ENCODE measurements at places on chromosomes 1 and 21.
A peak's percentile ranks its signal among the peaks of the same experiment; 100 is the strongest.

DNA sequence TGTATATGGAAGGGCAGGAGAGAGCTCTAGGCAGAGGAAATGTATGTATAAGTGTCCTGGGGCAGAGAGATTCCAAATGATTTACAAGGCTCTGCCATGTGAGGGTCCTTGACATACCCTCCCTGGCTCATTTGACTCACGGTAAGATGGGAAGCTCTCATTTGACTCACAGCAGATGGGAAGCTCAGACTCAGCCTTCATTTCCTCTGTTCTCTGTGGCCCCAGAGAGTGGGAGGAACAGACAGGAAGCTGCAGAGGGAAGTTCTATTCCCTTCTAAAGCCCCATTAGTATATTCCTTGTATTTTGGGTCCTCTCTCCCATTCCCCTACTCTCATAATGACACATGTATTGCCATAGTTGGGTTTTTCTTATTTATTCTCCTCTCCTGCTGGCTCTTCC, 44.9 kb downstream of the FOXD2 start:
- no peak for DNase-seq

DNA sequence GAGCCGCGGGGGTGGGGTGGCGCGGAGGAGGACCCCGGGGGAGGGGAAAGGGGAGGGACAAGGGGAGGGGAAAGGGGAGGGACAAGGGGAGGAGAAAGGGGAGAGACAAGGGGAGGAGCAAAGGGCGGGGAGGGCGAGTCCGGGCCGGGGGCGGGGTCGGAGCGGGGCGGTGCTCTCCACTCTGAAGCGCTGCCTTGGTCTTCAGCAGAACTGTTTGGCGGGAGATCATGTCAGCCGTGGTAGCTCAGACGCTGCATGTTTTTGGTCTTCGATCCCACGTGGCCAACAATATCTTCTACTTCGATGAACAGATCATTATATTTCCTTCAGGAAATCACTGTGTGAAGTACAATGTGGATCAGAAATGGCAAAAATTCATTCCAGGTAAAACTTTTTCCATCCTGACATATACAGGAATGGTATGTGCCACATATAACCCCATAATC, 420 bp downstream of the CFAP57 start:
- peak; percentile 63 for DNase-seq

- DNase-seq, result no peak
These were observed 2.7 kb downstream of the SCCPDH start for GRCh38 chr1:246726881-246727280.

DNA sequence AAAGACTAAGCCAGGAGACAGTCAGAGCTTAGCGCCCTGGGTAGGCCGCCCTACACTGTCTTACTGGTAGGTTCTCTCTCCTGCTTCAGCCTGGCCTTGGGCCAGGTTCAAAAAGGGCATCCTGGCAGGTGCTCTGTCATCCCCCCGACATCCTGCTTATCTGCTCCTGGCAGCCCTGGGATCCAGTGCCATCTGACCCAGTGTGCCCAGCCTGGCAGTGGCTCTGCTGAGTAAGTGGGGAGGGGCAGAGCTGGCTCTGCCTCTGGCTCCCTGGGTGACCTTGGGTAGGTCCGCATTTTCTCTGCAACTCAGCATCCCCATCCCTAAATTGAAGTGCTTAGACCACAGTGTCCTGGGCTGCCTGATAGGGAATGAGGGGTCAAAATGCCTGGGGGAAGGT, 549.9 kb downstream of the PTPRU start:
- DNase-seq, result no peak

DNA sequence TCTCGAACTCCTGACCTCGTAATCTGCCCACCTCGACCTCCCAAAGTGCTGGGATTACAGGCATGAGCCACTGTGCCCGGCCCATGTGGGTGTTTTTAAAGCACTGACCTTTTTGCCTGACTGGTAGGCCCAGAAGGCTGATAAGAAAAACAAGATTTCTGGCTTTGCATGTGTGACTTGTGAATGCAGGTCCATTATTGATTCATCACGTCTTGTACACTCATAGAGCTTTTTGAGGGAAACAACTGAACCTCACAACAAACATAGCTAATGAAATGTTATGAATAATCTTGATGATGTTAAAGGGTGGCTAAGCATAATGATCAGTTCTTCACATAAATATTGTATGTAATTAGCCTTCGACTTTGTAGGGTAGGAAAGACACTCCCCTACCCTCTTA, 140.9 kb upstream of the UBE2U start:
- no peak for DNase-seq

DNA sequence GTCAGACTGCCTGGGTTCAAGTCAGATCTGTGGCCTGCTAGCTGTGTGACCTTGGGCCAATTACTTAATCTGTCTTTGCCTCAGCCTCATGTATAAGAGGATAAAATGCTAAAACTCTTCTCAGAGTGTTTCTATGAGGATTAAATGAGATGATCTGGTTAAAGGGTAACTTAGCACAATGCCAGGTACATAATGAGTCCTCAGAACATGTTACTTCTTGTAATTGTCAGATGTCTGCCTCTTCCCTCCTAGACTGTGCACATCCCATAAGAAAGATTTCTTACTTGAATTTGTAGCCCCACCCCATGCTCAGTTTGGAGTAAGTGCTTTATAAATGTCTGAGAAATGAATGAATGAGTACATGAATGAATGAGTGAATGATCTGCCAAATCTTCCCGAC, 34.6 kb upstream of the HIVEP3 start:
- DNase-seq, result no peak

DNA sequence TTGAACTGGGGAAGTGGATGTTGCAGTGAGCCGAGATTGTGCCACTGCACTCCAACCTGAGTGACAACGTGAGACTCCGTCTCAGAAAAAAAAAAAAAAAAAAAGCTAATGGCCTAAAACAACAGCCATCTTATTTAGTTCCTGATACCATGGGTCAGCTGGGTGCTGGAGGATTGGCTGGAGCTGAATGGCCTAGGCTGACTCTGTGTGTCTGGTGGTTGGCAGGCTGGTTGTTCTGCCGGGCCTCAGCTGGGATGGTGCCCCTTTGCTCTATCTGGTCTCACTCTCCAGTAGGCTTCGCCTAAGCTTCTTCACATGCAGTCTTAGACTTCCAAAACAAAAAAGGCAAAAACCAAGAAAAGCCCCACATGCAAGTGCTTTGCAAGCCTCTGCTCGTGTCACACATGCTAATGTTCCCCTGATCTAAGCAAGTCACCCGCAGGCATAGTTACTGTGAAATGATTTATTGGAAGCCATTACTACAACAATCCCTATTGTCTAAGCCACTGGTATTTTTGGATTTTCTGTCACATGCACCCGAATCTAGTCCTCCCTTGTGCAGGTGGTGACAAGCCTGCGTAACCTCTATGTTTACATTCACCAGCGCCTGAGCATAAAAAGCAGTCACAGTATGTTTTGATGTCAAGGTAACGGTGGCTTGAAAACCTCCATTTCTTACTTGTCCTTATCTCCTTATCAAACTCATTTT, 39.6 kb upstream of the KANK4 start:
- DNase-seq, result no peak

DNA sequence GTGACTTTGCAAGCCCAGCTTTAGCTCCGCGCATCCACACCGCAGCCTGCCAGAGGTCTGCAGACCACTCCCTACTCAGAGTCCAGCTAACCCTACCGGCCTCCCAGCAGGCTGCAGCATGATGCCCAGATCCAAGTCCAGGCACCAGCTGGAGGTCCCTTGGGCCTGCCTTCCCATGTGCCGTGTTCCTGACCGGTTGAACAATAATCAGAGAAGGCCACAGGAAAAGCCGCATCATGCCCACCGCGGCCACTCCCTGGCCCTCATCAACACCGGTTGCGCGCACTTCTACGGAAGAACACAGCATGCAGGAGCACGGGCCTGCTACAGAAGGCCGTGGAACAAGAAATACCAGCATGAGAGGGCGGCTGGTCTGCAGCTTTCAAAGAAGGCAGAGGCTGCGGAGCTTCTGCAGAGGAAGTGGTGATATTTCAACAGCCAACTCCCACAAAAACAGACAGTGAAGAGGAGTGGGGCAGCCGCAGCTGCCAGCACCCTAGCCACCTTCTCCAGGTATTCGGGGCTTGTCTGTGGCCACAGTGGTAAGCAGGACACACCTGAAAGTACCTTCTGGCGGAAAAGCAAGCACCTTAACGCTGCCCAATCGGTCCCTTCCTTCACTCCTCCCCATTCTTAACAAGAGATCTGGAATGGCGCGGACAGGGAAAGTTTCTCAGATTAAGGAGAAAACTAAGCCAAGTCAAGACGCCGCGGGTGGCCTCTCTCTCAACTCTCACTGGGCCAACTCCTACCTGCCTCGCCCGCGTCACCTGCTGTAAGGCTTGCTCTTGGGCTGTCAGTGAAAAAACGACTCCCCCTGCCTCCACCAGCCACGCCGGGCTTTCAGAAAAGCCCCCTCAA, 1.5 kb downstream of the PGBD5 start:
- no peak for DNase-seq

DNA sequence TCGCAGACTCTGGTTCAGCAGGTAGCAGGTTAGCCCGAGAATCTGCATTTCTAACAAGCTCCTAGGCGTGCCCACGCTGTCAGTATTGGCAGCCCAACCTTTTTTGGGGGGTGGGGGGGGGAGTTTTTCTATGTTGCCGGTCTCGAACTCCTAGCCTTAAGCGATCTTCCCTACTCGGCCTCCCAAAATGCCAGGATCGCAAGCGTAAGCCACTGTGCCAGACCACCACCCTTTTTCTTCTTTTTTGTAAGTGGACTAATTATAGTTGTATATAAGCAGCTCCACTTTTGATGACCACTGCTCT, 480 bp upstream of the MIS18A start:
- DNase-seq, result no peak

DNA sequence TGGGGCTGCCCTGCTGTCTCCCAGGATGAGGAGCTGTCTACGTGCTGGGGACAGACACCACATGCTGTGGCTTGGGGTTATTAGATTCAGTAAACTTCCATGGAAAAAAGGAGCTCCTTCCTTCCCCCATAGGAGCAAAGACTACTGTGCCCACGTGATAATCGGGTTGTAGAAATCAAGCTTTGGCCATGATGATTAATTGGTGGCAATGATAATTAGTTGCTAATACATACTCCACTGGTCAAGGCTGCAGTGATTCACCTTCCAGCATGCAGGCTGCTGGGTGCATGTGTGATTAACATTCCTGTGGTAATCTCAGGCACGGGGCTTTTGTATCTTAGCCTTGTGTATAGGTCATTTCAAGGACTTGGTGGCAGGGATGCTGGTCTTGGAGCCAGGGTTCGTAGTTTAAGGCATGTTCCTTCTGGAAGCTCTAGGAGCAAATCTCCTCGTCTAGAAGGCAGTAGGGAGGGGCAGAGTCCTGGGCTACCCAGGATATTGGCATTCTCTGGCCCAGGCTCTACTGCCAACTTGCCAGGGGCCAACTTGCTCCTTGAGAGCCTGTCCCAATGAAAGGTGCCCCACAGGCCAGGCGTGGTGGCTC, 41.4 kb downstream of the TMCO4 start:
- no peak for DNase-seq

DNA sequence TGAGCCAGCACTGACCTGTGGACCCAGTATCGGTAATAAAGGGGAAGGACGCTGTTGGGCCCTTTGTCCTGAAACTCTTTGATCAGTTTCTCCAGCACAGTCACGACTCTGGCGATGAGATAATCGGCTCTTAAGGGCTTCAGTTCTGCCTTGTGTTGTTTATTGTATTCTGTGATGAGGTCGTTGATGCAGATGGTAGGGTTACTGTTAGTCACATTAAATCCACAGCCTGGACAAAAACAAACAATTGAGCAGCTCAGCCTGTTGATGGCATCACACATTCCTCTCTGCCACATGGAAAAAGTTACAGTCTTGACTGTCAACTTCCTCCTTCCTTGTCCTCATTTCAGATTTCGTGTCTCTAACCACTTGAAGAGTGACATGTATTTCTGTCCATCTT, 57.6 kb downstream of the SIM2 start:
- DNase-seq, result no peak

- DNase-seq, result no peak
These were observed 24.4 kb upstream of the CR1L start for GRCh38 chr1:207620543-207620893.

- no peak for DNase-seq
These were observed 37.6 kb downstream of the MRPL37 start for GRCh38 chr1:54237586-54237985.

DNA sequence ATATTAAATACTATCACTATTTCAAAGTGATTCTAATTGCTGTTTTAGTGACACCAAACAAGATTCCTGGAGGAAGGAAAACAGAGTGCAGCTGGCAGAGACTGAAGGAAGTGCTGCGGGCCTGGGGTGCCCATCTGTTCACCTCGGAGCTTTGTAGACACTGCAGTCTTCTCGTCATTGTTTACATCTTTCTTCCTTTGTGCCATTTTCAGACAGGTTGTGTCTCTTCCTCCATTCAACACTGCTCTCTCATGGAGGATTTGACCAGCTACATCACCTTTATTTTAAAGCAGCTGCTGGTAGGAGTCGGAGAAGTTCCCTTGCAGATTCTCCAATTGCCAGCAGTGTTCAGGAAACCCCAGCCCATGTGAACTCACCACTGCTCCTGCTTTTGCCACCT, 37.3 kb downstream of the ABCA4 start:
- no peak for DNase-seq

DNA sequence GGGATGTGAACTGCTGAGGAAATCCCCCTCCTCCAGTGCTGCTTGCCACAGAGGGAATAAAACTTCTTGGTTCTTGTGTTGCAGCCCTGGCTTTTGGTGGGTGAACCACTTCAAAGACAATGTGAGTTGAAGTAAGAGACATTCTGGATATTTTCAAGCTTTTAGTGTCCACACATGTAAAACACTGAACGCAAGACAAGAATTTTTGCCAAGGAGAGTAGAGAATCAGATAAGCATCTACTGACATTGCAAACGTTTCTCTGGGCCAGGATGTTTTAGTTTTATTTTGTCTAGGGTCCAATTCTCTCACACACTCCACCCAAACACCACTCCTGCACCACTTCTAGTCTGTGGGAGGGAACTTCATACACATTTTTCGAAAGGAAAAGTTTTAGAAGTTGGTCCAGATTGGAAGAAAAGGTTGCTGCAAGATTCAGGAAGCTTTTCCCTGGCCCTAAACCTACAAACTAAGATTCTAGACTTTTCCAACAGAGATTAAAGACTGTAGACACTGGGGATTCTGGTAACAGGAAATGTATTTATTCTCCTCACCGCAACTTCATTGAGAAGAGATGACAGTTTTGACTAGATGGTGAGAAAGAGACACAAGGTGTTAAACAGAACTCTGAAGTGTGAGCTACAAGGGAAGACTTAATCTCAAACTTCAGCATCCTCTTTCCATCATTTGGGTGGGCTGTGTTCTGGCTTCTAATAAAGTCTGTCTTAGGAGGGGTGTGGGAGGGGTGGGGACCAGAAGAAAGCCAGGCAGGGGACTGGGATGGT, 16.1 kb downstream of the FASLG start:
- no peak for DNase-seq
